Adrenal gland (tissue), 19 donors: ENCODE measurements at places on chromosomes 4 and X.
A peak's percentile ranks its signal among the peaks of the same experiment; 100 is the strongest.

DNA sequence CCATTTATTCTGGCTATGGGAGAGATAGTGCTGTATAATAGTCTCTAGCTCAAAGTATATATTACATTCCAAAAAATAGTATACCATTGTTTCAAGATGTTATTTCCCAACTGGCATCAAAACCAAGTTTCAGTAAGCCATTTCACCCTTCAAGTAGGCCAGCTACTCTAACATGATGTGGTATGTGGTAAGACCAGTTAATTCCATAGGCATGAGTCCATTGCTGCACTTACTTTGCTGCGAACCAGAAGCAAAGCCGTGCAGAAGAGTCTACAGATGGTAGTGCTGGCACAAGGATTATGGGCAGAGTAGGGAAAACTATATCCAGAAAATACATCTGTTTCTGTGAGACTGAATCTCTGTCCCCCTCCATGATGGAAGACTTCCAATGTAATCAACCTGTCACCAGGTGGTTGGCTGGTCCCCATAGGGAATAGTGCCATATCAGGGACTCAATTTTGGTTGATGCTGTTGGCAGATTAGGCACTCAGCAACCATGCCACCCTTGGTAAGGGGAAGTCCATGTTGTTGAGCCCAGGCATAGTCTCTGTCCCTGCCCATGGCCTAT, 49.8 kb upstream of the HSD17B10 start:
- H3K4me3 ChIP-seq = no peak overlapping the region
- no peak for DNase-seq
- H3K4me1 ChIP-seq = no peaks in the 10 kb centered on the region
- peaks cover 19% of the 10 kb centered on the region for H3K27me3 ChIP-seq
- no peak overlapping the region for H3K27ac ChIP-seq

DNA sequence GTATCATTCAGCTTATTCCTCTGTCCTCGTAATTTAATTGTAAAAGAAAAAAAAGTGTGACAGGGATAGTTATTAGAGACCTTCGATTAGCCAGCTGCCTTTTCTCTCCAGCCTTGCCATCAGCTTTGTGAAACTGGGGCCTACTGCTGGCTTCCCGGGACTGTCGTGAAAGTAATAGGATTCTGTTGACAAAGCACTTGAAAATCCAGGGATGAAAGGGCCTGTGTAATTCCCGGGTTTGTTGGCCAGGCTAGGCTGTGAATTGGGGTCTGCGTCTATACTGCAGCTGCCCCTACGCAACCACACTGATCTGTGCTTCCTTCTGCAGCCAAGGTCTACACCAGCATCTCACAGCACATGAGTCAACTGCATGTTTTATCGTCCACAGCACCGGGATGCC, 120.4 kb upstream of the SCML1 start:
- H3K36me3 ChIP-seq = no peaks in the 10 kb centered on the region
- no peaks in the 10 kb centered on the region for H3K27me3 ChIP-seq
- no peak for DNase-seq
- no peaks in the 10 kb centered on the region for H3K4me1 ChIP-seq
- H3K27ac ChIP-seq = no peak overlapping the region

- peaks cover 4% of the 10 kb centered on the region for H3K27me3 ChIP-seq
- no peak for DNase-seq
- H3K27ac ChIP-seq = no peak overlapping the region
- no peaks in the 10 kb centered on the region for H3K36me3 ChIP-seq
- H3K4me3 ChIP-seq = no peak overlapping the region
- no peaks in the 10 kb centered on the region for H3K4me1 ChIP-seq
These were observed 135.9 kb upstream of the NKX1-1 start for GRCh38 chr4:1542226-1542490.

DNA sequence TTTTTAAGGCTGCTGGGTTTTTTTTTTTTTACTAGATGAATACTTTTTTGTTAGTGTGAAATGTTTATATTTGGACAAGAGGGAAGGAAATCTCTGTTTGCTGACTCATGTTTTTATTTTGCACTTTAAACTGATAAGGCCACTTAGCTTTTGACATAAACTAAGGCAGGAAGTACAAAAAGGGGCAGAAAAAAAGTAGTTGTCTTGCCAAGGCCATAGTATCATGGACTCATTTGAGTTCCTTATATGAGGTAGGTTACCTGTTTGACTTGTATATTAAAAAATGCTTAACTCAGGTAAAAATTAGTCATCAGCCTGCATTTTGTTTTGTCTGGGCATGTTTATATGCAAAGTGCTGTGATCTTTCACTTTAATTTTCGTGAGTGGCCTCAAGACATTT, 26.0 kb downstream of the SMAD1 start:
- no peaks in the 10 kb centered on the region for H3K36me3 ChIP-seq
- peaks cover 14% of the 10 kb centered on the region for H3K4me1 ChIP-seq
- no peak for DNase-seq
- H3K27ac ChIP-seq = no peak overlapping the region
- H3K4me3 ChIP-seq = peak overlapping the region; percentile 1

GRCh38 chr4:139603576-139604410, 47.8 kb upstream of the SETD7 start:
- no peaks in the 10 kb centered on the region for H3K4me1 ChIP-seq
- no peak overlapping the region for H3K4me3 ChIP-seq
- no peak for DNase-seq
- no peak overlapping the region for H3K27ac ChIP-seq
